ENCODE measurements at places on chromosomes 16 and 17. TPM values are rescaled to one million over a fixed set of nuclear protein-coding genes. Genes with fewer than 3 reads are reported as not detected.

CBFA2T3 gene
- 16.6 TPM for polyA plus RNA-seq

CFAP97D1 gene
- not detected for polyA plus RNA-seq

TMEM106A gene
- polyA plus RNA-seq: 6.9 TPM

TTYH2 gene
- 75.0 TPM for polyA plus RNA-seq

SLC13A2 gene
- polyA plus RNA-seq: not detected

TBC1D3B gene
- 3.8 TPM for polyA plus RNA-seq

GRCh38 chr17:75832164-75832651 is 12.0 kb downstream of the UNC13D start:
- no peak for DNase-seq

DNA sequence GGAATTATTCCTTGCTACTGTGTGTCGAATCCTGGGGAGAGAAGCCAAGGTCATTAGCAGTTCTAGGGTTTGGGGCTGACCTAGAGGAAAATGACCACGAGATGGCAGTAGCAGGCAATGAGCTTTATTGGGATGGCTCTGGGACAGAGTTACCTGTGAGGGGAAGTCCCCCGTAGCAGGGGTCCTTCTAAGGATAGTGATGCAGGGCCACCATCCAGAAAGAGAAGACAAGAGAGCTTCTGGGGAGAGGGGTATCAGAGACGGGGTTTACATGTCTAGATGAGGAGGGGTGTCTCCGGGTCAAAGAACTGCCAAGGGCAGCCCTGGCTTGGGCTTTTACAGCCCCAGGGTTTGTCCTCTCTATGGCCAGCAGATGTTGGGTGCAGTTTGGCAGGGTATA is 6.4 kb upstream of the GGT6 start:
- no peak for DNase-seq

DNA sequence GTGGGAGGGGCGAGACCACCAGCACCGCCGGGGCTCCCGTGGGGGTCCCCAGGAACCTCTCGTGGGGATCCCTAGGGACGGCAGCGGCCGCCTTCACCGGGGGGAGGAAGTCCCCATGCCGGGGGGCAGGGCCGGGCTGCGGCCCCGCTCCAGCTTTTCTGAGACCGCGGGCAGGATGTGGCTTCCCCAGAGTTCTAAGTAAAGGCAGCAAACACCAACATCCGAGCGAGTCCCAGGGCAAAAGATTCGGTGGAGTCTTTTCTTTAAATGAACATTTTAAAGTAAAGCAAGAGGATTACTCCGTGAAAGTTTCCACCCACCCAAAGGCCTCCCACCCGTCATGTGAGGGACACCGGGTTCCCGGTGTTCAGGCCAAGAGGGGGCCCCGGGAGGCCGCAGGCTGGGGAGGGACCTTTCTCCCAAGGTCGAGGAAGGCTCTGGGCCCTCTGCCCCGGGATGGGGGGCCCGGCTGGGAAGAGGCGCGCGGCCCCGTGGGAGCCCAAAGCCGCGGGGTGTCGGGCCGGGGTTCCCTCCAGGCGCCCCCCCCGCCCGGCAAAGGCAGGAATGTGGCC is 137.2 kb upstream of the RPH3AL start:
- DNase-seq: no peak

DNA sequence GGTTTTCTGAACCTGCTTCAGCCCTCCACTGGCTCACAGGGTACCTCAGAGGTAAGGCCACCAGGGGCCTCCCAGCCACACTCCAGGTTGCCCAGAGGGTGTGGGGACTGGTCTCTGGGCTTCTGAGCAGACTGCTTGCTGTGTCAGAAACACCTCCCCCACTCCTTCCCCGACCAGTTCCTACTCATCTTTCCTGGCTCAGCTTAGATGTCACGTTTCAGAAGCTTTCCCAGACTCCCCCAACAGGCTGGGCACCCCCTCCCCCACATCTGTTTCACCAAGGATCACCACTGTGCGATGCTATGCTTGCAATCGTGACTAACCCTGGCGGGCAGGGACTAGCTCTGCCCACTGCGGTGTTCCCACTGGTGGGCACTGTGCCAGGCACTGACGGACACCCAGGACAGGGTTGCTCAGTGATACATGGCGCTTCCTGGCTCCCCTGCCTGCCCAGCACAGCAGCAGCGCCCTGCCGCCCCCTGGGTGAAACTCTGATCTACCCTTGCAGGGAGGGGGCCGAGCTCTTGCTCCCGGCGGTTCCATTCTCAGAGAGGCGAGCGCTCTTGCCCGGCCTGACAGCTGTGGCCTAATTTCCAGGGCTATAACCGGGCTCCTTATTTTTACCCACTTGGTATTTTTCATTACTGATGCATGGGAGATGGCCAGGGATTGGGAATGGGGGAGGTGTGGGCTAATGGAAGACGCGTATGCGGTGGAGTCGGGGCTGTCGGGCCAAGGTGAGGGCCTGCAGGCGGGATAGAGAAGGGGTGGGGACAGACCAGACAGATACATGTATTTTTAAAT is 29.4 kb upstream of the MTSS2 start:
- DNase-seq: peak; percentile 91

- no peak for DNase-seq
These were observed 388.5 kb upstream of the TNRC6C start for GRCh38 chr17:77569846-77570564.

GRCh38 chr16:11188801-11189740 is 66.9 kb downstream of the SOCS1 start:
- DNase-seq: no peak

DNA sequence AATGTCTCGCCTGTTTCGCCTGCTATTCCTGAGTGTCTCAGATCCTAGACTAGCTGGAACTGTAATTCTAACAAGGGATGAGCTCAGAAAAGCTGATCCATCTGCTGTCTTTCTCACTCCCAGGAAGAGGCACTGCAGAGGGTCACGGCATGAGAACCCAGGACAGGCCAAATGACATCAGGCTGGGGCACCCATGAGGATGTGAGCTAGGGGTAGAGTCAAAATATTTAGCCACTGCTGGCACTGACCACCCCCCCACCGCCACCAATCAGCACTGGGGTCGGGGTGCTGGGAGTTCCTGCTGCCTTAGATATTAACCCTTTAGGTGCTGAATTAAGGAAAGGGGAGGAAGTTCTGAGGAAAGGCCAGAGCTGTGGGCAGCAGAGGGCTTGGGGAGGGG is 112.4 kb downstream of the IRX3 start:
- DNase-seq: no peak

- DNase-seq: no peak
These were observed 205.0 kb upstream of the CACNG3 start for GRCh38 chr16:24051125-24051524.

Data from muscle of back (tissue), 13 donors.